ENCODE measurements at places on chromosomes 6 and 20.

DNA sequence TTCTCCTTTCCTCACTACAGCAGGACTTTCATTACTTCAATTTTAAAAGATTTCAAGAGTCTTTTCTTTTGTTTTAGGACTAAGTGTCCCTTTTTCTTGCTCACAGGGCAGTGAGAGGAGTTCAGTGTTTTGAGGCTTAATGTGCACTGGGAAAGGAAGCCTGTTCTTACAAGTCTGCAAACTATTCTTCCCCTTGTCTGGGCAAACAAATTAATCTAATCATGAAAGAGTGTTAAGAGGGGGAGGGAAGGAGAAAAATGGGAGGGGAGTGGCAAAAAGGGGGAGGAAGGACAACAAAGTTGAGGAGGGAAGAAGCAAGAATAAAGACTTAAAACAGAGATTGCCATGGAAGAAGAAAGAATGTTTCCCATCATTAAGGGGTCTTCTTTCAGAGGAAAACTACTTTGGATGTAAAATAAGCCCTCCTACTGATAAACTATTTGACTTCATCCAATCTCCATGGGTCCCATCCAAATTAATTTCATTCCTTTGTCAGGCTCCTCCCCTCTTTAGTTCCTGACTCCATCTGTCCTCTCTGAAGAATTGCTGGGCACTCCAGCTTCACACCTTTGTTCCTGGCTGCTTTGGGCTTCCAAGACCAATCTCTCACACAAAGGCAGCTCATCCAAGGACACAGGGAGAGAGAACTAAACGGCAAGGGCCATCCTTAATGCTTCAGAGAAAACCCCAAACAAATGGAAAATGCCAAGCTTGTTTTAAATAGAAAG, 244.5 kb downstream of the TPBG start:
- no peak for DNase-seq

- DNase-seq: no peak
Observed at GRCh38 chr6:20402092-20402341, 338 bp downstream of the E2F3 start.

DNA sequence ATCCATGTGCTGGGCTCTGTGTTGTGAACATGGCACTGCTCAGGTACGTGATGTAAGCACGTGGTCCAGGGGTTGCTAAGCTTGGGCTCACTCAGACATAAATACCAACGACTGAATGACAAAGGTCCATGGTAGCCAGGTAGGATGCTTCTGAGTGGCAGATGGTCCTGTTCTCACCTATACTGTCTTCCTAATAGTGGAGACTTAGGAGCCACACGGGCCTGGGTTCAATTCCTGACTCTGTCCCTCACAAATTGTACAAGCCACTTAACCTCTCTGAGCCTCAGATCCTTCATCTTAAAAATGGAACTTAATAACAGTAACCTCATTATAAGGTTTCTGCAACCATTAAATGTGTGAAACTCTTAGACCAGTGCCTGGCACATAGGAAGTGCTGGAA, 6.8 kb downstream of the GCM2 start:
- DNase-seq: no peak

- DNase-seq: no peak
Observed at GRCh38 chr6:123393331-123393730, 243.4 kb downstream of the TRDN start.

GRCh38 chr6:46677314-46677654, 10.4 kb upstream of the TDRD6 start:
- no peak for DNase-seq

GRCh38 chr6:43942011-43942442, 172.0 kb downstream of the VEGFA start:
- no peak for DNase-seq

GRCh38 chr20:46799781-46800408, 90.4 kb downstream of the SLC2A10 start:
- no peak for DNase-seq

GRCh38 chr6:89281779-89282246, 33.3 kb downstream of the GABRR2 start:
- DNase-seq: no peak
